ENCODE measurements at places on chromosomes 1 and 21. TPM values are rescaled to one million over a fixed set of nuclear protein-coding genes. Genes with fewer than 3 reads are reported as not detected.

GJA8 gene
- total RNA-seq = not detected

ZSWIM5 gene
- total RNA-seq = 0.29 TPM

MTFR1L gene
- total RNA-seq = 39.0 TPM

DIO1 gene
- total RNA-seq = not detected

All from glomerular endothelial cell (primary cell).